ENCODE measurements at places on chromosomes 7 and 10. TPM values are rescaled to one million over a fixed set of nuclear protein-coding genes. Genes with fewer than 3 reads are reported as not detected.

ADAM22 gene
- 4.6 TPM for total RNA-seq

DNA sequence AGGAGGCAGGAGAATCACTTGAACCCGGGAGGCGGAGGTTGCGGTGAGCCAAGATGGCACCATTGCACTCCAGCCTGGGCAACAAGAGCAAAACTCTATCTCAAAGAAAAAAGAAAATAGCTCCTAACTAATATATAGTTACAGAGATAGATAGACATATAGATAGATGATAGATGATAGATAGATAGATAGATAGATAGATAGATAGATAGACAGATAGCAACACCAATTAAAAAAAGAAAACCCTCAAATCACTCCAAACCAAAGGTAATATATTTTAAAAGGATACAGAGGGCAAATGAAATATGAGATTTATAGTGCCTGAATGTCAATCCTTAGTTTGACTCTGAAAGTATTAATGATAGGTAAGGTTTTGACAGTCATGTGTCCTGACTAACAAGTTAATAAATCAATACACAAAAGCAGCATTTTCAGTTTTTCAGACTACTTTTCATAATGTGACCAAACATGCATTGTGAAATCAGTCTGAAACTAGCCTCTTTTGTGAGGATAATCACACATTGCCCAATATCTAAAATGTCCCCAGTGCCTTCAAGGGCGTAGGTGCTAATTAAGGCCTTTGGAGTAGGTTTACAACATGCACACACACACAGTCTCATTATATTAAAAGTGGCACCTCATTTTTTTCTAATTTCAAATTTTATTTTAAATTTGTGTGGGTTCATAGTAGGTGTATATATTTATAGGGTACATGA is 61.2 kb downstream of the BPGM start:
- no peak for DNase-seq

- DNase-seq, result no peak
These were observed 5.8 kb downstream of the CDCA7L start for GRCh38 chr7:21939858-21940372.

- DNase-seq, result peak; percentile 55
These were observed 488.8 kb upstream of the ZMIZ1 start for GRCh38 chr10:78579995-78580394.

ECHDC3 gene
- 0.43 TPM for total RNA-seq

HYAL4 gene
- not detected for total RNA-seq

GRCh38 chr10:4947039-4947634 is 16.1 kb upstream of the AKR1C1 start:
- DNase-seq, result no peak

GRCh38 chr7:6725003-6725402 is 18.3 kb upstream of the ZNF12 start:
- DNase-seq, result peak; percentile 33

GRCh38 chr7:158415316-158415715 is 172.3 kb downstream of the PTPRN2 start:
- DNase-seq, result no peak

- no peak for DNase-seq
These were observed 23.7 kb downstream of the RTKN2 start for GRCh38 chr10:62244785-62245467.

DNA sequence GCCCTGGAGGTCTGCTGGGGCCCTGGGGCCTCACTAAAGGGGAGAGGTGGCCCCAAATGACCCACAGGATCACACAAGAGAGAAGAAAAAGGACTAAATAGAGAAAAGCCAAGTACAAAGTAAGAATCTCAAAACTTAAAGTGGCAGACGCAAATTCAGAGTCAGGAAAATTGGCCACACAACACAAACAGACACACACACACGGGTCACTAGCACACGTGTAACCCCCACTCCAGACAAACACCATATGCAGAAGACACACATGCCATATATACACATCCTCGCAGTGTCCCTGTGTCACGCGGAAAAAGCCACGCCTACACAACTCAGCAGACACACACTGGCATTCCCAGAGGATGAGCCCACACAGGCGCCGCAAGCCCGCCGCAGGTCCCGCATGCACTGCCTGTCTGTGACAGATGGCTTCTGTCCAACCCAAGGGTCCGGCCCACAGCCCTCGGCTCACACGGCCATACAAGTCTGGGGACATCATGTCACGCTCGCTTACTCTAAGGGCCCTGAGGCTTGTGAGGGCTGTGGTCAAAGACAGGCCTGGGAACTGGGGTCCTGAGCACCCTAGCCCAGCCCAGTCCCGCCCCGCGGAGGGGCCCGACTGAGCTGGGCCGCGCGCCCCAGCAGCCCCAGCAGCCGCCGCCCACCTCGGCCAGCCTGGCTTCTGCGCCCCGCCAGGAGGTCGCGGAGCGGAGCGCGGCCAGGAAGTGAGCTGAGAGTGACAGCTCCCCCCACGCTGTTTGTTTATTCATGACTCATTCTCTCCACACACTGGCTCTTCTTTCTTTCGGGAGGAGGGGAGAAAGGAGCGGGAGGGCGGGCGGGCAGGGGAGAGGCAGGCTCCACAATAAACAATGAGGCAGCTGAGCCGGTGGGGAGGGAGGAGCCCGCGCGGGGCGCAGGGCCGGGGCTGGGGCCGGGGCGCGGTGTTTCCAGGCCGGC is 95.5 kb upstream of the ZMIZ1 start:
- DNase-seq, result peak; percentile 78

GRCh38 chr7:135352285-135352684 is 118.6 kb downstream of the STRA8 start:
- DNase-seq, result no peak

GRCh38 chr7:9082203-9082602 is 648.8 kb downstream of the NXPH1 start:
- DNase-seq, result no peak

DNA sequence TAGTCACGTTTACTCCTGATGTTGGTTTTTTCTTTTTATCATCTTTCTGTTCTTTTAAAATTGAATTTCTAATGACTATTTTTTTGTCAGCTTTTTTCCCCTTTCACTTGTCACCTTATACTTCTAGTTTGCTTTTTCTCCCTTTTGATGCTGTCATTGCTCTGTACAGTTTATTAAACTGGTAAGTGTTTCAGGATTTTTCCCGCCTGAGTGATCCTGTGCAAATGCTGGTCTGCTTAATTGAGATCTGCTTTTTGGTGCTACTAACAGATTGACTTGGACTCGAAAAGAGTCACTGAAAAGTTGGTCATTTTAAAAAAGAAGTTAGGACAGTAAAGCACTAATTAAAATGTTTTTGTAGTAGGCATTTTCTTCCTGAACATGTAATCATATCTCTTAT is 95.2 kb downstream of the PHTF2 start:
- no peak for DNase-seq

MUC12 gene
- 814 TPM for total RNA-seq

NDUFB8 gene
- total RNA-seq, result 202 TPM

GRCh38 chr7:38927751-38928150 is 18.8 kb upstream of the VPS41 start:
- DNase-seq, result no peak

JAKMIP3 gene
- total RNA-seq, result 0.24 TPM

DNA sequence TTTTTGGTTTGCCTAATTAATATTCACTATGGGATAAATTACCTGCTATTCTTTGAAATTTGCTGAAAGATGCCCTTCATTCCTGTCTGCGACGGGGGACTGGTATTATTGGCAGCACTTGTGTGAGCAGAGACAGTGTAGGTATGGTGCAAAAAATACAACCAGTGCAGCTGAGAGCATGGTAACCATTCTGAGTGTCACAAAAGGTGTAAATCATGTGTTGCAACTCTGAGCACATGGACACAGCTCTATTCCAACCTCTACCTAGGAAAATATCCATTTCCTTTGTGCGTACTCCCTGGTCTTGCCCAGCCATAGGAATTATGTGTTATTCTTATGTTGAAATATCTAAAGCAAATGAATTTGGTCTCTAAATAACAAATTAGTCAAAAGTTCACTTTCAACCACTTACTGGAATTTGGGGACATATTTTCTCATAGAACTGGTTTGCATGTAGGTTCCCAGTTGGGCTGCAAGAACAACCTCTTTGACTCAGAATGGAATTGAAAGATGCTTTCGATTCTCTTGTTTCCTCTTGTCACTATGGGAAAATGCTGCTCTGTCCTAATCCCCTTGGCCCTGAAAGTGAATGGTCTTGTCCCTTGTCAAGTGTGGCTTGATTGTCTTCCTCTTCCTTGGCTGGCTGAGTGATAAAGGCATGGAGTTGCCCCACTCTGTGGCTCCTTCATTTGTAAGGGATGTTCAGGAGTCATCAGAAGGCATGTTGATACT is 57.0 kb downstream of the CELF2 start:
- DNase-seq, result no peak

TSPAN33 gene
- 9.8 TPM for total RNA-seq

- DNase-seq, result no peak
These were observed 111.8 kb downstream of the JAZF1 start for GRCh38 chr7:28068811-28069216.

DNA sequence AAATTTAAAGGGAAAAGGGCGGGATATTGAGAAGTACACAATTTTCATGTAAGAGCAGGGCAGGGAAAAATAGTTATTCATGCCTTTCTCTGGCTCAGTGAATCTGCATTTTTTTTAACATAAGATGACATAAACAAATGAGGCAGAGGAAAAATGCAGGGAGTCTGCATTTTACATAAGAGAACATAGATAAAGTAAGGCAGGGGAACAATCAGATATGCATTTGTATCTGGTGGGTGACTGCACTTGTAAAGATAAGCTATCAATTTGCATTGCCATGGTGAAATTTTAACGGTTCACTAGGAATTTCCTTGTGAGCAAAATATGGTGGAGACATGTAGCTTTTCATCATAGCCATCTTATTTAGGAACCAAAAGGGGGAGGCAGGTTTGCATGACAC is 33.5 kb downstream of the ALOX5 start:
- DNase-seq, result no peak

SEMA3C gene
- 150 TPM for total RNA-seq

PTPN20 gene
- 6.5 TPM for total RNA-seq

PLEKHS1 gene
- total RNA-seq, result 19.3 TPM

DNA sequence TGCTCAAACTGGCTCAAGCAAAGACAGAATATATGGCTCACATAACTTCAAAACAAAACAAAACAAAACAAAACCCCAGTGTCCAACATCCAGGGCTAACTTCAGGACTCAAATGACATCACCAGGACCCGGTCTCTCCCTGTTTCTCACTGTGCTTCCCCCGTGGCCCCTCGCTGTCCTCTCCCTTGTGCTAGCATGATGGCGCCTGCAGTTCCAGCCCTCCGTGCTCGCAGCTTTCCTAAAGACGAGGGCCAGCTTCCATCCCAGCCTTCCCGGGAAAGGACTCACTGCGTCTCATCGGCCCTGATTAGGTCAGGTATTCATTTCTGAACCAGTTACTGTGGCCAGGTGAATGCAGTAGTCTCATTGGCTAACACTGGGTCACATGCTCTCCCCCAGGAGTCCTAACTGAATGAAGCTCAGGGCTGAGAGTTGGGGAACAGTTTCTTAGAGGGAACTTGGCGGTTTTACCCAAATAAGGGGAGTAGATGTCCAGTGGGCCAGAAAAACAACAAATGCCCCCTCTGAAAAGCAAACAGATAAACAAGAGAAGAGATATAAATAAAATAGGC is 33.0 kb upstream of the CTBP2 start:
- no peak for DNase-seq

GRCh38 chr7:44057849-44058758 is 7.3 kb downstream of the PGAM2 start:
- DNase-seq, result peak; percentile 23

DNA sequence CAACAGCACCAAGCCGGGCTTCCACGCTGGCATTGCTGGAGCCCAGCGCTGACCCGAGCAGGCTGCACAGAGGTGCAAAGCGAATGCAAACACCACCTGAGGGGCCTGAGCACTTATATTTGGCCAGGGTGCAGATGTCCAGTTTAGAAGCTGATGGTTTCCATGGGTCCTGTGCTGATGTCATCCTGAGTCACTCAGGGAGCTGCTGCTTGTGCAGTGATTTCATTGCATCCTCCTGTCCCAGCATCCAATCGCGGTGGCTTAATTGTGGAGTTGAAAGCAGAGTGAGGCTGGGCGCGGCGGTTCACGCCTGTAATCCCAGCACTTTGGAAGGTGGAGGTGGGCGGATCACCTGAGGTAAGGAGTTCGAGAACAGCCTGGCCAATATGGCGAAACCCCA is 410.2 kb upstream of the KLF6 start:
- DNase-seq, result no peak

DNA sequence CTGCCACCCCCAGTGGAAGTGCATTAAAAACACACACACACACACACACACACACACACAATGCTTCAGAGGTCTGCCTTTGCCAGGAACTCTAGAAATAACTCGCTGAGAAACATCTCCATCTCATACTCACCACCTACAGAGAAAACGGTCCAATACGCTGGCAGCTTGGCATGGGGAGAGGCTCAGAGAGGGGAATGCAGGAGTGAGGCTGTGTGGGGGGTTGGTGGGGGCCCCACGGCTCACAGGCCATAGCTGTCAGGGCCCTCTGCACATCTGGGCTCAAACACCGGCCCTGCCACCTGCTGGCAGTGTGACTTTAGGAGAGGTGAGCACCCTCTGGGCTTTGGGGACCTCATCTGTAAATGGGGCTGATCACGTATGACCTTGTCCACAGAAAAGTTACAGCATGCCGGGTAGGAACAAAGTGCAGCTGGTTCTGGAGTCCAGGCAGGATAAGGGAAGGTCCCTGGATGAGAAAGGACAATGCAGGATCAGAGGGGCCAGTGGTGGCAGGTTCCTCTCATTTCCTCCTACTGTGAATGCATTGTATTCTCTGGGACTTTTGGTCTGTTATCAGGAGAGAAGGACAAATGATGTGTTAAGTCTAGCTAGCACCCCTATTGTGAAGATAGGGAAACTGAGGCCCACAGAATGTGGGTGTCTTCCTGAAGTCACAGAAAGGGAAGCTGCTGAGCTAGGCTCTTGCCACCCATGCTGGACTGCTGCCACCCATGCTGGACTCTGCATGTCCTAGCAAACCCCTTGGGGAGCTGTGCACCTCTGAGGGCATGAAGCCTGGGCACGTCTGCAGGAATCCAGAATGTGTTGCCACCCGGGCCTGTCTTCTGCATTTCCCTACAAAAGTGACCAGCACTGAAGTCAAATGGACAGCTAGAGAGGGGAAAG is 404.6 kb downstream of the RPS24 start:
- no peak for DNase-seq

SVIL gene
- 86.0 TPM for total RNA-seq

PANK1 gene
- total RNA-seq, result 67.4 TPM

ELOVL3 gene
- not detected for total RNA-seq

ARHGAP22 gene
- 1.3 TPM for total RNA-seq

- no peak for DNase-seq
These were observed 41.7 kb upstream of the OCM start for GRCh38 chr7:5838761-5839500.

LRRD1 gene
- 0.09 TPM for total RNA-seq

SFRP5 gene
- total RNA-seq, result 23.0 TPM

DNA sequence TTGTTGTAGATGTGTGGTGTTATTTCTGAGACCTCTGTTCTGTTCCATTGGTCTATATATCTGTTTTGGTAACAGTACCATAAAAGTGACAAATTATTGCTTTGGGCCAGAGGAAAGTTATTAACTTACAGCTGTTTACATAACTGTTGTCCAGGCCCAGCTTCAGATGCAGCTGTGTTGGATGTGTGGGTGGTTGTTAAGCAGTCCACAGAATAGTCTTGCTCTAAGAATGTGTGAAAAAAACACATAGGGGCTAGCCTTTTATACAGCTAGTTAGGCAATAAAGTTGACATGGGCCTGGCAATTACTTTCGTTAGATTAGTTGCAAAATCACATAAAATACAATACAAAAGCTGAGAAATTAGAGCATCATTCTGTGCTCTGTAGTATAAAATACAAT is 31.9 kb downstream of the DLD start:
- no peak for DNase-seq

PKD2L1 gene
- 0.22 TPM for total RNA-seq

EPO gene
- total RNA-seq, result not detected

GRCh38 chr10:96840841-96841518 is 8.9 kb downstream of the LCOR start:
- no peak for DNase-seq
